Cardiac fibroblast (primary cell): ENCODE measurements at places on chromosomes 2 and 18.
A peak's percentile ranks its signal among the peaks of the same experiment; 100 is the strongest.

DNA sequence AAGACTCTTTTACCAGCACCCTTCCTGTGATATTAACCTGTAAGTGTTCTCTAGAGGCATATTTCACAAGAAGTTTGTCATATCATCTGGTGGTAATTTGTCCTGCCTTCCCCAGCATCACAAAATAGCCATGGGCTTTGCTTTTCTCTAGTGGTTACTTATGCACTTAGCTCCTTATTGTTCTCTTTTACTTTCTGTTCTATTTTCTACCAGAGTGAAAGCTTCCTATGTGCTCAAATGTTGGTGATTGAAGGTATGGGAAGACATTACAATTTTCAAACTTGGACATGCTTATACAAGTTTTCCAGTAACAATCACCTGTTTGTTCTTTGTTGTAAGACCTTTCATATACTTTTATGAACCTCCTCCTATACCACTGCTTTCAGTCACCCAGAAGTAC lies 87.0 kb upstream of the KCNH7 start:
- DNase-seq = no peak

- no peak for DNase-seq
These were observed 4.7 kb upstream of the ZNF516 start for GRCh38 chr18:76499637-76500340.

GRCh38 chr2:6965071-6965795 lies 48.0 kb downstream of the RNF144A start:
- DNase-seq = no peak

GRCh38 chr2:205746420-205746785 lies 64.1 kb downstream of the NRP2 start:
- DNase-seq = no peak

DNA sequence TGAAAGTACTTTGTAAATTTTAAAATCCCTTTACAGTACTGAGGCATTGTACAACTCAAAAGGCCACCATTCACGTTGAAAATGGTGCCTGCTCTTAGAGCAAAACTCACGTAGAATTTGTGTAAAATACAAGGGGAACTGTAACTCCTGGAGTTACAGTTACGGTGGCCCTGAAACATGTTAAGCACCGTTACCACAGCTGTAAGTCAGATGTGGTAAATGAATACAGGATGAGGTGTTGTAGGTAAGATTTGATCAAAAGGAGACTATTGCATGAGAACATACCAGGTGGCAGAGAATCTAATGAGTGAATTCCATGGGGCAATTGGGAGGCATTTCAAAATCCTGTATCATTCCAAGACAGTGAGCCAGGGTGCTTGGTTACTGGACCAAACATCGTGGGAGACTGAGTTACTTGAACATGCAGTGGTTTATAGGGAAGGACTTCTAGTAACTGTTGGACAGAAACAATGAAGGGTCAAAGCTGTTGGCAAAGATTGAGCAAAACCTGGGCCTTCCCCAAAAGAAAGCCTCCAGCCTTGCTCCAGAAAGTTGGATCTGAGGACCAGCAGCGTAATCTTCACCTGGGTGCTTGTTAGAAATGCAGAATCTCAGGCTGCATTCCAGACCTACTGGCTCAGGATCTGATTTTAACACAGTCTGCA lies 535.8 kb upstream of the POU3F3 start:
- no peak for DNase-seq

- no peak for DNase-seq
These were observed 67.0 kb downstream of the EIF5B start for GRCh38 chr2:99404039-99404796.

- DNase-seq = peak; percentile 4
These were observed 189.8 kb downstream of the SNTG2 start for GRCh38 chr2:1140389-1141003.
